ENCODE measurements at places on chromosomes 16 and 17.

- DNase-seq, result no peak
These were observed 17.1 kb downstream of the MYO1C start for GRCh38 chr17:1475321-1475854.

- no peak for DNase-seq
These were observed 29.2 kb downstream of the GNA13 start for GRCh38 chr17:65027305-65027704.

GRCh38 chr17:81810476-81810875 is 6.5 kb downstream of the GCGR start:
- DNase-seq, result no peak

DNA sequence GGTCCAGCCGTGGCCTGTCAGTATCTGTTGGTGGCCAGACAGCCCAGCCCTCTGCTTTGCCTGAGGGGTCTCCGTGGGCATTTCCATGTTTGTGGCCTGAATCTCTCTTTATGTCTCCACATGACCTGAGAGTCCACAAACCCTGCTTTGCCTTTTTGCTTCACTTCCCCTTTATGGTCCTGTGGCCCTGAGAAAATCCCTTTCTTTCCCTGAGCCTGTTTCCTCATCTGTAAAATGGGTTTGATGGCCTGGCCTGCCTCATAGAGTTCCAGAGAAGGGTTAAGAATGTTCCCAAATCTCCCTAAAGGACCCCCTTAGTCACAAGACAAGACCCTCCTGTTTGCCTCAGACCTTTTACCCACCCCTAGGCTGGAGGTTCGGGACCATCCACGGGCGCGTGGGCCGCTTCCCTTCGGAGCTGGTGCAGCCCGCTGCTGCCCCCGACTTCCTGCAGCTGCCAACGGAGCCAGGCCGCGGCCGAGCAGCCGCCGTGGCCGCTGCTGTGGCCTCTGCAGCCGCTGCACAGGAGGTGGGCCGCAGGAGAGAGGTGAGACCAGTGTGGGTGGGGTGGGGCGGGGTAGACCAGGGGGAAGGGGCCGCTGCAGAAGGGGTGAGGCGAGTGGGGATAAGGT is 26.2 kb upstream of the ALKBH5 start:
- DNase-seq, result no peak

DNA sequence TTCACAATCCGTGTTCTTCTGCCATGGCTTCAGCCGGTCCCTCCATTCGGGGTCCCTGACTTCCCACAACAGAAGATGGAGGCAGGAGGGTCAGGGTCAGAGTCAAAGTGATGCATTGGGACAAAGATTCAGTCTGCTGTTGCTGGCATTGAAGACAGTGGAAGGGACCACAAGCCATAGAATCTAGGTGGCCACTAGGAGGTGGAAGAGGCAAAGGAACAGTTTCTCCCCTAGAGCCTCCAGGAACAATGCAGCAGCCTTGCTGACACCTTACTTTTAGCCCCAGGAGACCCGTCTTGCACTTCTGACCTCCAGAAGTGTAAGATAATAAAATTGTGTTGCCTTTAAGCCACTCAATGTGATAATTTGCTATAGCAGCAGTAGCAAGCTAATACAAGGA is 55.9 kb downstream of the MFSD11 start:
- DNase-seq, result no peak

DNA sequence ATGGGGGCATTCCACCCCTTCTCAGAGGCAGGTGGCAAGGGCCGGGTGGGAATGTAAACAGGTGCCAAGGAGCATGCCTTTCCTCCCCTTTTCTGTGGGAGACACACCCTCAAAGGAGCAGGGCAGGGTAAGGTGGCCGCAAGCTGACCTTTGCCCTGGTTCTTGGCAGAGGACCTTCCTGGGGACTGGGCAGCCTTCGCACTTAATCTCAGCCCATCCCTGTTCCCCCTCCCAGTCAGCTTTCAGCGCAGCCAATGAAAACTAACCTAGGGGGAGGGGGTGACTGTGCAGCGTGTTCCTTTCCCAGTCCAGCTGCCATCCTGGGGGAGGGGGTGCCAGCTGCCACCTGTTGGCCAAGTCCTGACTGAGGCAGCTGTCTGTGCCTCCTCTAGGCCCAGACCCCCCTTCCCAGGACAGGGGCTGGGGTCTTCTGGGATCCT is 2.8 kb downstream of the TRAF4 start:
- DNase-seq, result no peak

- DNase-seq, result peak; percentile 34
These were observed 46.6 kb downstream of the ZNRF1 start for GRCh38 chr16:75045424-75045823.

GRCh38 chr17:65297916-65298315 is 160.7 kb downstream of the RGS9 start:
- no peak for DNase-seq

DNA sequence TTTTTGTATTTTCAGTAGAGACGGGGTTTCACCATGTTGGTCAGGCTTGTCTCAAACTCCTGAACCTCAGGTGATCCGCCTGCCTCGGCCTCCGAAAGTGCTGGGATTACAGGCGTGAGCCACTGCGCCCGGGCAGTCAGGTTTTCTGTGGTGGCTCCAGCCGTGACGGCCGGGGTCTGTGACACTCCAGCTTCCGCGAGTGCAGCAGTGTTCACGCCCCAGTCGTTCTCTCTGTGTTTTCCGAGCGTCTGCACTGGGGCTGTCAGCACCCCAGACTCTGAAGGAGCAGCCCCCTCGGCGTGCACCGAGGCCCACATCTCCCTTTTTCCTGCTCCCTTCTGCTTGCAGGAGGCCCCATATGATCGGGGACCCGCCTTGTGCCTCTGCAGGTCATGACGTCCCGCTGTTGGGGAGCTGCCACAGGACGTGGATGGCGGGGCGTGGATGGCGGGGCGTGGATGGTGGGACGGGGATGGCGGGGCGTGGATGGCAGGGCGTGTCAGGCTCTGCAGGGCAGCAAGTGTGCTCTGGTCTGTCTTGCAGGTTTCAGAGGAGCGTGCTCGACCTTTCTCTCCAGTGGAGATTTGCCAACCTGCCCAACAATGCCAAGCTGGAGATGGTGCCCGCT is 5.7 kb downstream of the ASPSCR1 start:
- DNase-seq, result no peak

DNA sequence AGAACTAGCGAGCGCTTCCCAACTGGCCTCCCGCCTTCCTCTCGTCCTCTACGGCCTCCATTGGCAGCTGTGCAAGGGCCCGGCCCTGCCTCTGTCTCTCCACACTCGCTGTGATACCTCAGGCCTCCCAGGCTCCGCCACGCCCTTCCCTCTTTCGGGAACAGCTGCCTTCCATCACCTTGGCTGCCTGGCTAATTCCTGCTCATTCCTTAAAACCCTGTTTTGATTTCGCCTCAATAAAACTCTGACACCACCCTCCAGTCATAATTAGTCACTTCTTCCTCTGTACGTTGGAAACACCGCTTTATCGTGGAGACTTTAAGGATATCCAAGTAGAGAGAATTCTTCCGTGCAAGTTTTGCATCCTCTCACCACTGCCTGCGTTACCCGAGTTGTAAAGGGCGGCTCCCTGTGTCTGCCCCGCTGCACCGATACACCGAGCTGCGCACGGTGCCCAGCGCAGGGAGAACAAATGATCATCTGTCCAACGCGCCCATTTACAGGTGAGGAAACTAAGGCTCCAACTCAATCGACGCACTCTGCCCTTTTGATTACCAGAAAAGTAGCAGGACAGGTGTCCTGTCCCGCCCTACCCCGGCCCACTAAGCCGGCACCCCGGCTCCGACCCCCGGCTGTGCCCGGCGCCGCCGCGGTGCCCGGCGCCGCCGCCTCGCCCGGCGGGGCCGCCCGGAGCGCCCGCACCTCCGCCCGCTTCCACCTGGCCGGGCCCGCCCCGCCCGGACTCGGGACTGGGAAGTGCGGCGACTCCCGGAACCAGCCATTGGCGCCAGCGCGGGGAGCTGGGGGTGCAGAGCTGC is 139.7 kb downstream of the SEC14L1 start:
- no peak for DNase-seq

DNA sequence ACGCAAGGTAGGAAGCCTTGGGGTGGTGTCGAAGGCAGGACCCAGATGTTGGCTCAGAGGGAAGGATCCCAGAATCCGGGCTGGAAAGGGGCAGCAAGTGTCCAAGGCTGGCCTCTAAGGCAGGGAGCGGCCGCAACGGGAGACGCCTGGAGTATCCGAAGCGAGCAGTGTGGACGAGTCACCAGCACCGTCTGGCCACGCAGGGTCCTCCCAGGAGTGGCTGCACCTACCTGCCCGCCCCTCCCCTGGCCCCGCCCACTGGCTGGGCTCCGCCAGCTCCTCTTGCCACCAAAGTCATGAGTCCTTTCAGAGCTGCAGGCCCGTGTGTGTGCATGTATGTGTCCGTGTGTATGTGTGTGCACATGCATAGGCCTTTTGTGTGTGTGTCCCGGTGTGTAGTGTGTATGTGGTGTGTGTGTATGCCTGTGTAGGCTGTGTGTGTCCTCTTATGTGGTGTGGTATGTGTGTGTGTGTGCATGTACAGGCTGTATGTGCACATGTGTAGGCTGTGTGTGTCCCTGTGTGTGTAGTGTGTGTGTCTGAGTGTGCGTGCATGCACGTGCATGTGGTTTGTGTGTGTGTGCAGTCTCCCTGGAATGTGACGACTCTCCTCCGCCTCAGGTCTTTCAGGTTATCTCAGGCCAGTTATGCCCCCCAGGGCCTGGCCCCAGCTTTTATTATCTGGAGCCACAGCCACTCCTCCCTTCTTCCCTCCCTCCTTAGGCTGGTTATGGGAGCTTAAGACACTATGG is at the start of gene PRSS8:
PRSS8 (minus strand) TSS at position 193 of the 752 bp plus-strand sequence. CDS start 229 bp downstream, outside the sequence.
- no peak for DNase-seq

DNA sequence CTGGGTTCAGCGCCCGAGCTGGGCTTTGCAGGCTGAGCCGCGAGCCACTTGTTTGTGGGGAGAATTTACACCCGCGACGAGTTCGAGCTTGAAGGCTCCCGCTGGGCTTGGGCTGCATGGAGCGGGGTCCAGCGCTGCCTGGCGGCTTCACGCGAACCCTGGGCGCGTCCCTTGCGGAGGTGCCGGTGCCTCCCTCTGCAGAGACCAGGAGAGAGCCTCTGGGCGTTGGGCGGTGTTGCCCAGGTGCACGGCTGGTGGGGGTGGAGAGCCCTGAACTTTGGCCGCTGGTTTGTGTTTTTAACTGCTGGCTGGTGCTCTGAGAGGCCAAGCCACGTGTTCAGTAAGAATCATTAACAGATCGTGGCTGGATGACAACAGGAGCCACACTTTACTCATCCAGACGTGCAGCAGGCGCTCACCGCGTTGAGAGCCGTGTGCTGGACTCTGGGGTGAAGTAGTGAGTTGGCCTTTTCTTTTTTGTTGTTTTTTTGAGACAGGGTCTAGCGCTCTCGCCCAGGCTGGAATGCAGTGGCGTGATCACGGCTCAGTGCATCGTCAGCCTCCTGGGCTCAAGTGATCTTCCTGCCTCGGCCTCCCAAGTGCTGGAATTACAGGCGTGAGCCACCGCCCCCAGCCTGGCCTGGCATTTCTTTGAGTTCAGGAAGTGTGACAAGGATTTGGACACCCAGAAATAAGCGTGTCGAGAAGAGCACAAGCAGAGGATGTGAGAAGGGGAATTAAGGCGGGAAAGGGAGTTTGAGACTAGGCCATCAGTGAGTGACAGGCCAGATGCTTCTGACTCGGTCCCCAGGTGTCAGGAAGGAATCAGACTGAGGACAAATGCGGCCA is 827 bp downstream of the CDK10 start:
- no peak for DNase-seq

DNA sequence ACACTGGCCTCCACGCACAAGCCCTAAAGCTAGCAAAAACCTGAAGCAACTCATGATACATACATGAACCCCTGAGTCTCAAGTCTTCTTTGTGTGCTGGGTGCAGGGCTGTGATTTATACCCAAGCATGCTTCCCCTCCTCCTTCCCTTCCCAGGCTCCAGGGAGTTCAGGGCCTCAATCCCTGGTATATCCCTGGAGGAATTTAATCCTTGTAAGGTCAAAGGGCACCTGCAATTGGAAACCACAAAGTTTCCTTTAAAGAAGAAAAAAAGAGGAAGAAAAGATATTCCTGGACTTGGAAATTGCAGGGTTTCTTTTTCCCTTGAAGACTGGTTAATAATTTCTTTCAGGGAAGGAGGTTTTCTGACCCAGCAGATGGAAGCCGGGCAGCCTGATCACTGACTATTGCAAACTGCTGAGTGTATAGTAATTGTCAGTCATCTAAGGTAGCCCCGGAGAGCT is 182.3 kb downstream of the AATF start:
- no peak for DNase-seq

DNA sequence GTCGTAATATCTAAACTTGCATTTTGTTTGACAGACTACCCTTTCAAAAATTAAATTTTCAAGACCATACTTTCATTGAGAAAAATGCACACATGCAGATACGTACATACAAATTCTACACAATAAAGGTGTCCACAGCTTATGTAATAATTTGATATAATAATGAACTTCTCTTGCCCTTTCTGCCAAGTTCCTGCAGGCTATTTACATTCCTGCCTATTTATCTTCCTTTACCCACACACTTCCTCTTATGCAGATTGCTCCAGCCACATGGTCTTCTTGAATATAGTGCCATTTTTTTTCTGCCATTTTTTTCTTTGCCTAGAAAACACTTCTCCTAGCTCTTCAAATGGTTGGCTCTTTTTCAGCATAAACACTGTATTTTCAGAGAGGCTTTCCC is 826.9 kb upstream of the CDH8 start:
- no peak for DNase-seq

DNA sequence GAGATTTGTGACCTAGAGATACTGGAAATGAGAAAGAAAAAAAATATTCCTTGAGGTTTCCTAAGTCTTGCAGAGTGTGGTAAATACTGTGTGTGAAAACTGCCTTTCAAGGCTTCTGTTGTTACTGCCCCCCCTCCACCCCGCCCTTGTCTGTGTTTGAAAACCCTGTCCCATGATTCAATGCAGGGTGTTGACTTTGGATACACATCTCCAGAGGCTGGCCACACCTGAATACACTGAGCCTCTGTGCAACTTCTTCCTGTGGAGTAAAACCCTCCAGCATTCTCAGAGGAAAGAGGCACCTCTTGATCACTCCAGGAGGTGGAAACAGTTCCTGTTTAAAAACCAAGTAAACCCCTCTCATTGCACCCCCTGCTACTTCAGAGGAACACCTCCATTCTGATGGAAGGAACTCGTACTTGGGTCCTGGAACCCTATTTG is 123.0 kb upstream of the CACNG5 start:
- no peak for DNase-seq

DNA sequence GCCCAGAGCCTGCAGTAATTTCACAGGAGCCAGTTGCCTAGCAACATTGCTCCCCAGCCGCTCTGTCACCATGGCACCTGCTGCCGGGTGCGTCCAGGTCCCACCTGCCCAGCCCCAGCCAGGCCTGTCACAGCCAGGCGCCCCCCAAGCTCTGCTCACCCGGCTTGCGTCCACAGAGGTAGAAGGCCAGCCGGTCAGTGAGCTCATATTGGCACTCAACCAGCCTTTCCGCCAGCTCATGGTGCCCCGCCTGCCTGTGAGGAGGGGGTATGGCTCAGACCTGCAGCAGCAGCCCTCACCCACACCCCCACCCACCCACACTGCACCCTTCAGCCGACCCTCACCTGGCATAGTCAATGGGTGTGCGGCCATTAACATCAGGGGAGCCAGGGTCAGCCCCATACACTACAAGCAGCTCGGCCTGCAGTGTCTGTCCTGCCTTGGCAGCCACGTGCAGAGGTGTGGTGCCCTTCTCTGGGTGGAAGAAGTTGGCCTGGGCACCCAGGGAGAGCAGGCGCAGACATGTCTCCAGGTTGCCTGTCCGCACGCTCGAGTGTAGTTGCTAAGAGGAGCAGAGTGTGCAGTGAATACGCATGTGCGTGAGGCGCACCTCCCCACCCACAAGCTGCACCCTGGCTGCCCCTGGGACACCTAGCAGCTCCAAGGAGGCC is 7.7 kb downstream of the GIT1 start:
- no peak for DNase-seq

GRCh38 chr17:48215583-48216139 is 108.1 kb downstream of the SNX11 start:
- no peak for DNase-seq

All from left forelimb (tissue), 1 donor.